ENCODE measurements at places on chromosomes 1 and 21.
A peak's percentile ranks its signal among the peaks of the same experiment; 100 is the strongest.

GRCh38 chr1:85438353-85438752, 26.6 kb downstream of the DDAH1 start:
- no peak for DNase-seq

DNA sequence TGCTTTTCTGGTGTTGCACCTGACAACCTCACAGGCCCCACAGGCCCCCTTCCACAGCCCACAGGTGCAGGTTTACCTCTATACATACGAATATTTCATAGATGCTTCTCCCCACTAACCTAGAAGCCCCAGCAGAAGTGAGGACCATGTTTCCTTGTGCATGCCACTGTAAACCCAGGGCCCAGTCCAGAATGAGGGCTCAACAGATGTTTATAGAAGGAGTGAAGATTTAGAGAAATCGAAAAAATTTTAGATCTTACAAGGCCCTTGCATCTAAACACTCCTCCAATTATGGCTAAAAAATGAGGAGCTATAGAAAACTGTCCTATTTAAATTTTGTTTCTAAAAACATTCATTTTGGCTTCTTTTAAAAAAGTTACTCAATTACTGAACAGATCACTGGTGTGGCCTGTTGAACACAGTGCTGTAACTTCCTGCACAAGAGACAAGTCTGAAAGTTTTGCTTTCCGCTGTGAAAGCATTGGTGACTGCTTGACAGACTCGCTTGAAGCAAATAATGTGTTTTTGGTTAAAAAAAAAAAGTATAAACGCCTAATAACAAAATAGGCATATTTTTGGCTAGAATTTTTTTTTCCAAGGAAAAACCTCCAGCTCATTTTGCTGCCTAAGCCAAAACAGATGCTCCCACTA, 1.2 kb downstream of the ABCB10 start:
- DNase-seq = peak; percentile 20

DNA sequence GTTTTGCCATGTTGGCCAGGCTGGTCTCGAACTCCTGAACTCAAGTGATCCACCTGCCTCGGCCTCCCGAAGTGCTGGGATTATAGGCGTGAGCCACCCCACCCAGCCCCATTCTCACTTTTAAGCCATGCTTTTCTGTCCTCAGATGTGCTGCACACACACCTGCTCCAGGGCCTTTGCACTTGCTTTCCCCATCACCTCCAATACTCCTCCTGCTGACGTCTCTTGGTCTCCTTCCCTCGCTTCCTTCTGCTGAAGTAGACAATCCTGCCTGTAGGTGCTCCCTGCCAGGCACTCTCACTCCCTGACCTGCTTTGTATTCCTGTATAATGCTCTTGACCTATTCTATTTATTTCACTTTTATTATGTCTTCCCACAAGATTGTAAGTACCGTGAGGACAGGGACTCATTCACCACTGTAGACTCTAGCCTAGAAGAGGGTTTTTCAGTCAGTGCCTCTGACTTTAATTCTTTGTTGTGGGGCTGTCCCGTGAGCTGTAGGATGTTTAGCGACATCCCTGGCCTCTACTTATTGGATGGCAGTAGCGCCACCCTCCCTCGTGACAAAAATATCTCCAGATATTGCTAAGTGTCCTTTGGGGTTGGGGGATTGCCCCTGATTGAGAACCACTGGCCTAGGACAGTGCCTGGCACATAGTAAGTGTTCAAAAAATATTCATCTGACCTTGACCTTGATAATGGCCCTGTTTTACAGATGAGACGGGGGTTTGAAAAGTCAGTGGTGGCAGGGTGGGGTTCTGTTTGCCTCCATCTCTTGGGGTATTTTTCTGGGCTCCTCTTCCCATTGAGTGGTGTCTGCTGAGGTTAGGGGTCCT, 4.6 kb downstream of the TNFRSF1B start:
- peak; percentile 52 for DNase-seq

- no peak for DNase-seq
Observed at GRCh38 chr1:3275471-3276340, 178.8 kb upstream of the ARHGEF16 start.

DNA sequence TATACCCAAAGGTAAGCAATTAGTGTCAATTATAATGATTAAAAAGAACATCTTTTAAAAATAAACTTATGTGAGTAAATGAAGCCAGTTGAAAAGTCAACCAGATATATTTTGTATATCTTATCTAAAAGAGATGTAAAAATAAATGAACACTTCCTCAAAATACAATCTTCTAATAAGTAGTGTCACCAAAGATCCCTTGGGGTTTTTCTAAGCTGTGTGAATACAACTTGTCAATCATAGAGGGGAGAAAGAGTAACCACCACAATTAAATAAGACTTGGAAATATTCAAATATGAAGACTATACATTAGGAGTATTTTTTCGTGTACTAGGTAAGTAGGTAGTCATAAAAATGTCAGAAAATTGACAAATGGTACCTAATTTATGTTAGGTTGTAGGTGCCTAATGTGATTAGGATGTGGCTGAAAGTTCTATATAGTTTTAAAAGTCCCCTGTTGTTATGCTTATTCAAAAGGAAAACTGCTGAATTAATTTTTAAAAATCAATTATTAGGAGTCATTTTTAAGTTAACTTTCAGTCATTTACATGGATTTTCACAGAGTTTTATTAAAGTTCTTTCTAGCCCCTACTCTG, 72.6 kb downstream of the RASAL2 start:
- no peak for DNase-seq

Measured in CD4-positive, alpha-beta memory T cell (primary cell).